Anterior cingulate cortex (tissue), 58 donors: ENCODE measurements at places on chromosomes 7 and 10.

- no peak for DNase-seq
Measured at GRCh38 chr7:149616898-149617297, 119.3 kb upstream of the ZNF746 start.

DNA sequence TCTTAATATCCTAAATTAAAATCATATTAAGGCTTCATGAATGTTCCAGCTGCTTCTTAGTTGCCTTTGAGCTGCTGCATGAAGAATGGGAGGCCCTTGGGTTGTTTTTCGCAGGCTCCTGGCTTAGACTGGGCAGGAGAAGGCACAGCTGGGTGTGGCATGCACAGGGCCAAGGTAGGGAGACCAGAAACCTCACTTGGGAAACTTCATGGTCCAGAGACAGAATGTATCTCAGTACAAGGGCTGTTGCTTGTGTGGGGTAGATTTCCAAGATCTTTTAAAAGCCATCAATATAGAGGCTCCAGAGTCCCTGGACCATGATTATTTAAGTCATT is 49.9 kb downstream of the BUB3 start:
- DNase-seq, result no peak

GRCh38 chr7:158419238-158419785 is 168.3 kb downstream of the PTPRN2 start:
- DNase-seq, result no peak

GRCh38 chr10:29387269-29387668 is 98.4 kb downstream of the LYZL1 start:
- DNase-seq, result no peak

DNA sequence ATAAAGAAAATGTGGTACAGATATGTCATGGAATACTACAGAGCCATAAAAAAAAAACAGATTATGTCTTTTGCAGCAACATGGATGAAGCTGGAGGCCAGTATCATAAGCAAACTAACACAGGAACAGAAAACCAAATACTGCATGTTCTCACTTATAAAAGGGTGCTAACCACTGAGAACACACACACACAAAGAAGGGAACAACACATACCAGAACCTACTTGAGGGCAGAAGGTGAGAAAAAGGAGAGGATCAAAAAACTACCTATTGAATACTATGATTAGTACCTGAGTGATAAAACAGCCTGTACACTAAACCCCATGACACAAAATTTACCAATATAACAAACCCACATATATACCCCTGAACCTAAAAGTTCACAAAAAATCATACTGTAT is 144.6 kb downstream of the TPK1 start:
- no peak for DNase-seq

DNA sequence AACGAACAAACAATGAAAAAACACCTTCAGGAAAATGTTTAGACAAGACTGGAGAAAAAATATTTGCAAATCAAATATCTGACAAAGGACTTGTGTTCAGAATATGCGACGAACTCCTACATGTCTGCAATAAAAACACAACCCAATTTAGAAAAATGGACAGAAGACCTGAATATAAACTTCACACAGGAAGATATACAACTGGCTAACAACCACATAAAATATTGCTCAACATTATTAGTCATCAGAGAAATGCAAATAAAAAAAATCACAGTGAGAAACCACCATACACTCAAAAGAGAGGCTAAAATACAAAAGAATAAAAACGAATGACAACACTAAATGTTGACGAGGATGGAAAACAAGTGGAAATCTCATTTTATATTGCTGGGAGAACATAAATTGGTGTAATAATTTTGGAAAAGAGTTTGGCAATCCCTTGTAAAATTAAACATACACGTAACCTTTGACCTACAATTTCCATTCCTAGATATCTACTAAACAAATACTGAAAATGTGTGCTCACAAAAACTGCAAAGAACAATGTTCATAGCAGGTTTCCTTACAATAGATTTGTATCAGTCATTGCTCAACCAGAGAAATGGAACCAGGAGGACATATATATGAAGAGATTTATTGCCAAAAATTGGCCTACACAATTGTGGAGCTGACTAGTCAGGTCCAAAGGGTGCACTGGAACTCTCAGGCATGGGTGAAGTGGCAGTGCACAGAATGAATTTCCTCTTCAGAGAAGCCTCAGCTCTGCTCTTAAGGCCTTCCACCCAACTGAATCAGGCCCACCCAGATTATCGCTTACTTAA is 82.9 kb upstream of the OGDHL start:
- no peak for DNase-seq
